Activated CD8-positive, alpha-beta T cell treated with anti-CD3 and anti-CD28 coated beads for 36 hours (primary cell): ENCODE measurements at places on chromosomes 4 and X. TPM values are rescaled to one million over a fixed set of nuclear protein-coding genes. Genes with fewer than 3 reads are reported as not detected.
A peak's percentile ranks its signal among the peaks of the same experiment; 100 is the strongest.

GAB3 gene
- 3.9 TPM for total RNA-seq

KIAA1210 gene
- not detected for total RNA-seq

FAM184B gene
- 0.05 TPM for total RNA-seq

CCDC149 gene
- not detected for total RNA-seq

DNA sequence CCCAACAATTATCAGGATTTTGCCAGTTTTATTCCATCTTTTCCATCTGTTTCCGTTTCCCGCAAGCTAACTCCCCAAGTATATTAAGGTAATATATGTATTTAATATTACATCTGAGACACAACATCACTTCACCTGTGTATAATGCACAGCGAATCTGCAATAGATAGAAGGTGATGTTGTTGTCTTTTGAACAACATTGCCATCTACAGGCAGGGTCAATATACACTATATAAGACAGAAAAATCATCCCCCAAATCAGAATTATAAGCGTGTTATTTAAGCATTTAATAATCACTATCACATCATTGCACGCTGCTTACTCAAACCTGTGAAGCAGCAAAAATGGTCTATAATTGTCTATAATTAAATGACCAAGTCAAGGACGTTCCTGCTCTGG is 1115.5 kb downstream of the NLGN4X start:
- H3K27ac ChIP-seq = no peak overlapping the region
- no peaks in the 10 kb centered on the region for H3K4me1 ChIP-seq
- H3K36me3 ChIP-seq = no peaks in the 10 kb centered on the region
- H3K27me3 ChIP-seq = no peaks in the 10 kb centered on the region
- H3K4me3 ChIP-seq = no peak overlapping the region

DNA sequence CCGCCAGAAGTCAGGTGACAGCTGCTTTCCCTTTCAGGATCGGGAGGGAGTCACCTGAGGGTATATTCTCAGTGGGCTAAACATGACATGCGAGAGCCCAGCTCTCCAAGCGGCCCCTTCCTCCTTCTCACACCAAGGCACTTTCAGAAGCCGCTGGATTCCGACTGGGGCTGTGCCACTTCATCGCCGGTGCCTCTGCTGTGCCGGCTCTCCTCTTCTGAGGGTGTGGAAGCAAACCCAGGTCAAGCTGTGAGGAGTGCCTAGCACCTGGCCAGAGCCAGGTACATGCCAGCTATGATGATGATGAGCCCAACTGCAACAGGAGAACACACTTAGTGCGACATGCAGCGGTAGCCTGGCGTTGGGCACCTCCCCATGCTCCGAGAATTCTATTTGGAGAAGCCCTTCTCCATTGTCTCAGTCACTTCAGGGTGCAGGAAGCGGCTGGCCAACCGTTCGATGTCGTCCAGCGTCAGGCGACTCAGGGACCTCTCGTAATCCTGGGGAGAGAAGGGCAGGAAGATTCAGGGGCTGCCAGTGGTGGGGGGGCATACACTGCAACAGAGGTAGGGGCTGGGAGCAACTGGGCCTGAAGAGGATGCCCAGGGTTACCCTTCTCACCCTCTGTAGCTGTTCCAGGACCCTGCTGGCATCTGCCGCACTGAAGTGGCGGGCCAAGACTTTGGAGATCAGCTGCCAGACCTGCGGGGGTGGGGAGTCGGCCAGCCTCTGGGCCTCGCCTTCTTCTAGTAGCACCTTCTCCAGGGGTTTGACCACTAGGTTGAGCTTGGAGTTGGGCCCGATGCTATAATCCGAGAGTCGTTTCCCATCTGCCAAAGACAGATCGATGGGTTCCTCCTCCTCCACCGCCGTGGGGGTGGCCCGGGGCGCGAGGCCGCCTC is 1.0 kb downstream of the UBL4A start:
- H3K36me3 ChIP-seq = peaks cover 18% of the 10 kb centered on the region
- H3K4me1 ChIP-seq = peaks cover 25% of the 10 kb centered on the region

DNA sequence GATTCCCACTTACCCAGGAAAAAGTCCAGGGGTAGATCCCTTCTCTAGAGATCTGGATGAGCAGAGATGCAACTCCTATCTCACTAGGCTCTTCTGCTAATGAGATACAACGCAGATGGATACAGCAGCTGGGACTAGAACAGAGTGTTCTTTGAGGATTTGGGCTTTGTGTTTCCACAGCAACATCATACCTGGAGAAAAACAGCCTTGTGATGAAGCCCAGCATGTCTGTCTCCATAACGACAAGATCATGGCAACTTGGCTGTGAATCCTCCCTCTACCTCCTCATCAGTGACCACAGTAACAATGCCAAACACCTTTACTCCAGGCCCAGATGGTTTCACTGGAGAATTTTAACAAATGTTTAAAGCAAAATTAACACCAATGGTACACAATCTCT is 80.1 kb downstream of the RCHY1 start:
- H3K4me3 ChIP-seq = no peak overlapping the region
- no peaks in the 10 kb centered on the region for H3K36me3 ChIP-seq
- no peak for DNase-seq
- H3K4me1 ChIP-seq = no peaks in the 10 kb centered on the region
- peaks cover 10% of the 10 kb centered on the region for H3K27me3 ChIP-seq

DNA sequence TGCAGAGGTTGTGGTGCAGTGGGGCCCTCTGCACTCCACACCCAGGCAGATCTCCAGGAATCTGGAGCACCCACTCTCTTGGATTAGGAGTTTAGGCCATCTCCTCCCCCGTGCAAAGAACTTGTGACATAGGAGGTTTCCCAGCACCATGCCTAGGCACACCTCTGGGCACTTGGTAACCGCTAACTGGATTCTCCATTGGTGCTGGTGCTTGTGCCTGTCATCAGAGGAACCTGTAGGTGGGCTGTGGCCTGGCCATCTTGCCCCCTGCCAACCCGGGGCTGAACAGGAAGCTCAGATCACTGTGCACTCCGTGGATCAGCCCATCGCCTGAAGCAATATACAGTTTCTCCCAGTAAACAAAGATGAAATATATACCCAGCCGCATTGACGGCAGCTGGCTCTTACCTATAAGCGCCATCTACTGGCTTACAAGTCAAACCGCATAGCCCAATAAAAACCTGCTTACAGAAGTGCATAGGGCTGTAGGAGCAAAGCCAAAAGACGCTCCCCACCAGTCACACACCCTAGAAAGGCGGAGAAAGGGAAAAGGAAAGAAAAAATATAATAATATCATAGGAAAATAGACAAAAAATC is 19.1 kb upstream of the TEX13B start:
- H3K4me3 ChIP-seq = no peak overlapping the region
- peak; percentile 27 for DNase-seq
- H3K27ac ChIP-seq = no peak overlapping the region
- H3K36me3 ChIP-seq = no peaks in the 10 kb centered on the region
- H3K27me3 ChIP-seq = peaks cover 2% of the 10 kb centered on the region
- peaks cover 3% of the 10 kb centered on the region for H3K4me1 ChIP-seq

DNA sequence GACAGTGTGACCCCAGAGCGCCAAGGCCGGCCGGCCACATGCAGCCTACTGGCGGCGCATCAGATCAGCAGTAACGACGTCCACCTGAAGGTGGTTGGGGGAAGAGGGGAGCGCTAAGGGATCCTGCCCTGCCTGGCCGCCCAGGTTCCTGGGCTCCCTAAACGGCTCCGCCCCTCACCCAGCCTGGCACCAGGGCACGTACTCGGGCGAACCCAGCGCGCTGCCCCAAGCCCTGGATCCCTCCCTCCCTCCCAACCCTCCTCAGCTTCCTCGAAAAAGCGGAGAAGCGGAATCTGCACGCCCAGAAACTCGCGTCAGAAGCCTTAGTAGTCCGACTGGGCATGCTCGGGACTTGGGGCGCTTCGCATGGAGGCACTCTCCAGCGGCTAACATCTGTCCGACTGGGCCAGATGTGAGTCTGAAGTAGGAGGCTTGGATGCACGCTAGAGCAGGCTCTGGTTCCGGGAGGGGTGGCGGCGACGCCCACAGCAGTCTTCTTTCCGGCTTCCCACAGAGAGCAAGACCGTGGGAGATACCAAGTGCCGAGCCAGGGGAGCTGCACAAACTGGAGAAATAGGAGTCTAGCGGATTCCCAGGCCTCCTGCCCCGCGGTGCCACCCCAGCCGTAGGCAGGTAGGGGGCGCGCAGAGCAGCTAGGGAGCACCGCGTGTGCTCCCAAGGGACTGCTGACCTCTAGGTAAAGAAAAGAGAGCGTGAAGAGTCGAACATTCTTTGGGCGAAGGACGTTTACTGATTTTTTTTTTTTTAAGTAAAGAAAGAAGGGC is 114.3 kb upstream of the TEX13C start:
- H3K36me3 ChIP-seq = no peaks in the 10 kb centered on the region
- H3K4me1 ChIP-seq = peaks cover 14% of the 10 kb centered on the region
- H3K27me3 ChIP-seq = peaks cover 43% of the 10 kb centered on the region
- DNase-seq = peak; percentile 37
- peak overlapping the region; percentile 71 for H3K4me3 ChIP-seq

DNA sequence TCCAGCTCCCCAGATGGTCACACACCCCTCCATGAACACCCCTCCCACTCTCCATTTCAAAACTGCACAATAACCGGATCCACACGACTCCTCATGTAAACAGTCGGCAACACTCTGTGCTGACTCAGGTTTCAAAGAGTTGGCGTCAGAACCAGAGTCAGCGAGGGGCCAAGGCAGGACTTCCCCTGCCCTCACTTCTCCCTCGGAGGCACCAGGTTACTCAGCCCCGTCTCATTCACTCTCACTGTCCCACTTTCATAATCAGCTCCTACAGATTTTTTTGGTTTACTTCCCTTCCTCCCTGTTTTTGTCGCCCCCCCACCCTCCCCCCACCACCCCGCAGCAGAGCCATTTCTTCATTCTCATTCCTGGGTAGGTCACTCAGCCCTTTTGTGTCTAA is 2.7 kb upstream of the TIMP1 start:
- no peak overlapping the region for H3K4me3 ChIP-seq
- peaks cover 37% of the 10 kb centered on the region for H3K4me1 ChIP-seq
- peaks cover 2% of the 10 kb centered on the region for H3K27me3 ChIP-seq
- no peak overlapping the region for H3K27ac ChIP-seq

DNA sequence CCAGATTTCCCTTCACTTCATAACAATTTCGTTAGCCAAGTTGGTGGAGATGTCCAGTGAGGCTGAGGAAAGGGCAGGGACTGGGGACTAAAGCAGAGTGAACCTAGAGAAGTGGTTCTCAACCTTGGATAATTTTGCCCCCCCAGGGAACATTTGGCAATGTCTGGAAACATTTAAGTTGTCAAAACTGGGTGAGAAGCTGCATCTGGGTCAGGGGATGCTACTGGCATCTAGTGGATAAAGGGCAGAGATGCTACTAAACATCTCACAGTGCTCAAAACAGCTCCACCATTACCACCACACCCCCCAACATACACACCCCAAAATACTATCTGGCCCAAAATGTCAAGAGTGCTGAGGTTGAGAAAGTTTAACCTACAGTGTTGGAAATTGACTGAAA is 32.0 kb upstream of the FGF16 start:
- H3K4me1 ChIP-seq = no peaks in the 10 kb centered on the region
- no peak overlapping the region for H3K27ac ChIP-seq
- no peak for DNase-seq
- no peaks in the 10 kb centered on the region for H3K36me3 ChIP-seq
- H3K27me3 ChIP-seq = peaks cover 4% of the 10 kb centered on the region
- H3K4me3 ChIP-seq = no peak overlapping the region

GRCh38 chr4:81694176-81694913 is 222.6 kb upstream of the RASGEF1B start:
- no peak overlapping the region for H3K4me3 ChIP-seq
- no peak overlapping the region for H3K27ac ChIP-seq

- DNase-seq = no peak
- no peak overlapping the region for H3K4me3 ChIP-seq
- no peak overlapping the region for H3K27ac ChIP-seq
- no peaks in the 10 kb centered on the region for H3K4me1 ChIP-seq
Measured at GRCh38 chr4:92825256-92825655, 521.5 kb downstream of the GRID2 start.
